ENCODE measurements at places on chromosomes 3 and 15.

- DNase-seq = no peak
Observed at GRCh38 chr3:49025793-49026520, 3.2 kb downstream of the IMPDH2 start.

GRCh38 chr15:50562735-50563640 lies 16.5 kb upstream of the USP50 start:
- DNase-seq = no peak

DNA sequence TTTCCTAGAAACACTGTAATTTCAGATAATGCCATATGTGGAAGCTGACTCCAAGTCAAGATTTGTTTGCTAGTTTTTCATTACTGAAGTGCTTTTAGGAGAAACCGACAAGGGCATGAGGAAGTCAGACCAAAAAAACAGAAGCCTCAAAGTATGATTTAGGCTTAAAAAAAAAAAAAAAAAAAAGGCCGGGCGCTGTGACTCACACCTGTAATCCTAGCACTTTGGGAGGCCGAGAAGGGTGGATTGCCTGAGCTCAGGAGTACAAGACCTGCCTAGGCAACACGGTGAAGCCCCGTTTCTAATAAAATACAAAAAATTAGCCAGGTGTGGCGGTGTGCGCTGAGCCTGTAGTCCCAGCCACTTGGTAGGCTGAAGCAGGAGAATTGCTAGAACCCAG lies 11.6 kb downstream of the RPL15 start:
- DNase-seq = peak; percentile 32

GRCh38 chr3:11438646-11439045 lies 166.4 kb downstream of the ATG7 start:
- DNase-seq = no peak

DNA sequence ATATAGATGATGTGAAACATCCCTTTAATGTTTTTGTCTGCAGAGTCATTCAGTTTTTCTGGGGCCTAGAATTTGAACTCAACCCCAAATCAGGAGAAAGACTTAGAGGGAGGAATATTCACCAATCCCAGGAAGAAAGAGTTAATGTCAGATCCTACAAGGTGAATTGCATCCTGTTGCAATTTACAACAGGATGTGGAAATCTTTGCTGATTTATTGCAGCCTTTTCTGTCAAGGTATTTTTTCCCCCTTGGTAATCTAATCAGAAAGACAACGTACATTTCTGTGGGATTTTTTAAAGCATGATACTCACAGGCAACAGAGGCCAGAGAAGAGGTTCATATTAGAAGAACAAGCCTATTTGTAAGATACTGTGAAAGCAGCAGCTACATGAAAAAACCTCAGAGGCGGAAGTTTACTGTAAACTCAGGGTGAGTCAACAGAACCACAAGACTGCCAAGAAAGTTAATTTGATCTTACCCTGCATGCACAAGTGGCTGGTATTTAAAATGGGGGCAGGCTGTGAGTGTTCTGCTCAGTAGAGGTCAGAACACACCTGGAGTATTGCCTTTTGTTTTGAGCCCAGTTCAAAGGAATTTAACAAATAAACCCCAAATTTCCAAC lies 531.9 kb downstream of the AGBL1 start:
- no peak for DNase-seq

DNA sequence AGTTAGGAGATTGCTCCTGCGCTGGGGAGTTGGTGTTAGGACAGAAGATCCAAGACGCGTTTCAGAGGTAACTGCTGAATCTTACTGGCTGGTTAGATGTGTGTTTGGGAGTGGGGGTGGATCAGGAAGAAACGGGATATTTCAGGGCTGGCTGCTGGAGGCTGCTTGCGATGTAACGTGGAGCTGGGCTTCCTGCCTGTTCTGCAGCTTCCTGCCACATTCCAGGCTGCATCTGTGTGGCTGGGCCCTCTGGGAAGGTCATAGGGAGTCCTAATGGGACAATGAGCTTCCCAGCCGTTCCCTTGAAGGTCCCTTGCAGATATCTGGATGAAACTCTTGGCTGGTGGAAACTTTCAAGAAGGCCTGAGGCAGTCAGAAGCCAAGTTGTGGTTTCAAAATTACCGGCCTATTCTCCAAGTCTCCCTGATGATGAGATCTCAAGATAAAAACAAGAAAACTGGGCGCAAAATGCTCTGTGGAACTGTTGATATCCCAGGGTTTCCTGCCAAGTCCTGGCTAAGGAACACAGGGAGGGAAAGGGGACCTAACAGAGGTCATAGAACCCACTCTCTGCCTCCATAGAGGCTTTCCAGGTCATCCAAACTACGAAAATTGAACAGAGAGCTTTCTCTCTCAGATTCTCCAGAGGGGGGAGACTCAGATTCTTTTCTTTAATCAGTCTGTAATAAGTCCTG lies 67.0 kb downstream of the NOX5 start:
- DNase-seq = no peak

- DNase-seq = no peak
Observed at GRCh38 chr15:89671687-89672086, 7.5 kb downstream of the PLIN1 start.

- no peak for DNase-seq
Observed at GRCh38 chr3:175308097-175308496, 449.0 kb downstream of the NAALADL2 start.

DNA sequence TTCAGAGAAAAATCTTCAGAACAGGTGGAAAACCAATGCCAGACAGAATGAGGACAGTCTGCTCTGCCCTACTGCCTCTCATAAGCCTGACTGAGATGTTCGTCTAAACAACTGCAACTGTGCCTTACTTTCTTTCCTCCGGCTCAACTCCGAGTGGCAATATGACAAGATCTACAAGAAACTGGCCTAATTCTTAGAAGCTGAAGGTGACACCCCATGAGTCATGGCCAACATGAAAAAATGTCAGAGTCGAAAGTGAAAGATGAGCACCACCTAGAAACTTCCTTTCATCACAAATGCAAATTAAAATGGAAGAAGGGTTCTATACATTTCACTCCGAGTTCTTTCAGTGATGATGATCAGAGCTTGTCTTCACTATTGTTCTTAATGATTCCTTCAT lies 12.9 kb downstream of the PCYT1A start:
- DNase-seq = no peak

DNA sequence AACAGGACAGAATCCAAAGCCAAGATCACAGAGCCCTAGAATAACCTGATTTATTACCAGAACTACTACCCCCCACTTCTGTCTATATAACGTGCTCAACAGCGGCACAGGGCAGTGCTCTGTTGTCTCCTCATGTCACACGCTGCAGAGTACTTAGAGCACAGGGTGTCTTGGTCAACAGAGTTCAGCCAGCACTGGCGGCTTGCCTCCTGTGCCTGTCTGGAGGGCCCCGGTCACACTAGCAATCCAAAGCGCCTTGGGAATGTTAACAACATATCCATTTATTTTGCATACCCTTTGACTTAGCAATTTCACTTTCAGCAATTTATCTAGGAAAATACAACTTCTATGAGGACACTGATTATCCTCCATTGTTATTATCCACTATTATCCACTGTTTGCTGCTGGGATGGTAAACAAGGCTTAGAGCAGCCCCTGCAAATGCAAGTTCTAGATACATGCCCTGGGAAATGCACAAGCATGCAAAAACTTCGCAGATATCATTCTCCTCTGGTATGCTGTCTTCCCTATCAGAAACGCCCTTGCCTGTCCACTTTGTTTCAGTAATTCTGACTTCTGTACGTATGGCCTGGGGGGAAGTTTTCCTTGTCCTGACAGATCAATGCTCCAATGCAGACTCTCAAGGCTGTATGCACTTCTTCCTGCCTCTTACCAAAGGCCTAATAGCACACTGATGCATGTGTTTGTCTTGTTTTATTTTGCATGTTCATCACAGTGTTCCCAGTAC lies 86.2 kb upstream of the OCA2 start:
- DNase-seq = no peak

GRCh38 chr15:72382146-72382545 lies 6.3 kb upstream of the HEXA start:
- DNase-seq = peak; percentile 4

DNA sequence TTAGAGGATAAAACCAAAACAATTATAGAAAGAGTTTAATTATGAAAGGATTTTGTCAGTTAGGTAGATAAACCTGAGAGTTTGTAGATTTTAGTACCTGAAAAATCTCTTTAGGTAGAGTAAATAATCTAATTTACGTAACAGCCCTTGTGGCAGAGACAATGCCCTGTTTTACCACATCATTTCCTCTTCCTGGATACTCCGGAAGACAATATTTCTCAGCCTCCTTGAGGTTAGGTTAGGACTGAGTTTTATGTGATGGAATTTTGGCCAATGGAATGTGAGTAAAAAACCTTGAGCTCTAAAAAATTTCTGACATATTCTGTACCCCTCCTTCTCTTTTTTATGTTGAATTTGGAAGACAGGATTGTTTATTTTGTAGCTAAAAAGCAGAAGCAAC lies 50.7 kb upstream of the TPRG1 start:
- DNase-seq = no peak

GRCh38 chr3:124886168-124887056 lies 753 bp downstream of the ITGB5 start:
- peak; percentile 71 for DNase-seq

GRCh38 chr3:169666376-169667165 lies 3.1 kb upstream of the MECOM start:
- peak; percentile 60 for DNase-seq

DNA sequence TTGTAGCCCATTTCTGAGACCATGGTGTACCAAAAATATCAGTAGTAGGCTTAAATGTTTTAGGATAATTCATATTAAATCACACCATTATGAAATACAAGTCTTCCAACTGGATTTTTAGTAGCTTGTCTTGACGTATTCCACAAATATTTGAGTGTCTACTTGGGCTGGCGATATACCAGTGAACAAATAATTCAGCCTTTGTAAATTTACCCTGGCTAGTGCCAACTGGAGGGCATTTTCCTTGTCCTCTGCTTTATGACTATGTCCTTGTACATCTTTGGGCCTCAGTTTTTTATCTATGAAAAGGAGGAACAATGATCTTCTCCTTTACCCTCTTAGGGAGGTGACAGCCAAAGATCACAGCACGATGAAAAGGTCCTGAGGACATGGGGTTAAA lies 114.8 kb downstream of the FRMD4B start:
- DNase-seq = no peak

- no peak for DNase-seq
Observed at GRCh38 chr3:12073106-12073505, 68.9 kb downstream of the SYN2 start.

DNA sequence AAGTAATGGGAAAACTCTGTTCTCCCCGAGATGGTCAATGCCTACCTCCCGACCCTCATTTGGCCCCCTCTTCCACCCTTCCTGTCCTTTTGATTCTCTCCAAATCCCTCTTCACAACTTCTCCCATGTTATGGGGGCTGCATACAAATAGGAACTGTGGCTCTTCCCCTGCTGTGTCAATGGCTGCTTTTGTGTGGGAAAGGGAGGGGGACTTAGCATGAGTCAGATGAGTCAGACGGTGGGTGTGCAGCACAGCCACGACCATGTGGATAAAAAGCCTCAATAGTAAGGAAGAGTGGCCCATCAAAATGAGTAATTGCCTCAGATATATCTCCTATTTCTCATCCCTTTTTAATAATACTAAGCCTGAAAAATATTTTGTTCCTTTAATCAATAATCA lies 31.9 kb downstream of the SPATA16 start:
- DNase-seq = no peak

DNA sequence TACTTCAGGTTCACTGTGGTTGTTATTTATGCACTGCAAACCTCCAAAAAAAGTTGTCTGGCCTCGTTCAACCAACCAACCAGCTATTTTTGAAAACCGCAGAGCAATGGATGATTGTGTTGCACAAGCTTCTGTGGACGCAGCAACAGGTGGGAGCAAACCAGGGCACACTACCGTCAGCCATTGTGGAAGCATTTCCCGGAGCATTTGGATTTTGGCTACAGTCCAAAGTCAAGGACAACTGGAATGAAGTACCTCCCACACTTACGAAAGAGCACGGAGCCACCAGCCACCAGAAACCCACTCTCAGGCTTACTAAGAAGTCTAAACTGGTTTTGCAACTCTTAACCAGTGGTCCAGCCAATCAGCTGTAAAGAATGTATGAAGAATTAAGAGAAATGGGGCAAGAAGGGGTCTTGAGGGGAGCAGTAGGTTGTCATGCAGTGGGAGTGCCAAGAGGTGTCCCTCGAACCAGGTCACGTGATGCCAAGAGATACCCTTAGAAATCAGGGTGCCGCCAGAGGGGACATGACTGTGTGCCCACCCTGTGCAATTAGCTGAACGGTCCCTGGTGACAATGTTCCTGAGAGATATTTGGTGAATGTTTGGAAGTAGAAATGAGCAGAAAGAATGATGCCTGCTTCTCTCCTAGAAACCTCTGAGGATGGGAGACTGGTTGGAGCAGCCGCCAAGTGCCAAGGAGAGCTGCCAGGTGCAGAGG lies 68.9 kb upstream of the PCSK6 start:
- no peak for DNase-seq

DNA sequence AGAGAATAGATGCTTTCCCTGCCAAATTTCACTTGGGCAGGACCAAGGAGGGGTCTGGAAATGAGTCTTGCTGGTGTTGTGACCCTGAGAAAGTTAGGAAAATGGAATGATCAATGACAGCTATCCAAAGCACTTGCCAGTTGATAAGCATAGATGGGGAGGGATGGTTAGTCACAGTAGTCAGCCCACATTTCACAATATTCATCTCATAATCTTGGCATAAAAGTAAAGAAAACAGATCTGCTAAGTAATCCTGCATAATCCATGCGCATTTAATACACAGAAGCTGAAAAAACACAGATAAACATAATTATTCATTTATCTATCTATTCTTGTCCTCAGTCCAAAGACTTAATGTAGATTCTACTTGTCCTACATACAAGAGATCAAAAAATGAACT lies 184.1 kb downstream of the ZIC4 start:
- DNase-seq = no peak

GRCh38 chr3:135181408-135181807 lies 386.3 kb downstream of the EPHB1 start:
- DNase-seq = no peak

DNA sequence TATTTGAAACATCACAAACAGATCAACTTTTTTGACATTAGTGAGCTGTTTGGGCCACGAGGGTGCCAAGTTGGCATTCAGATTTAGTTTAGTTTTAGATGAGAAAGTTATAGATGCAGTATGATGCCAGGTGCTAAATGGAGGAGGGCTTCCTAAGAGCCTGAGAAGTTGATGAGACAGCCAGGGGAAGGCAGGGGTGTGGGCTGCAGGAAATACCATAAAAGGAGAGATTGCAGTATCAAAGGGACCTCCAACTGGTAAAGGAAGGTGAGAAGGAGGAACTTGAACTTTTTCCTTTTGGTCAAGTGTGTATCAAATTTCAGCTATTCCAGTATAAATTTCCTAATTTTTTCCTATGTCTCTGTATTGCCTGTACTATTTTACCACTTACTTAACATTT lies 2.0 kb upstream of the TNIK start:
- DNase-seq = no peak

GRCh38 chr3:186988806-186989205 lies 58.5 kb downstream of the ST6GAL1 start:
- no peak for DNase-seq

- no peak for DNase-seq
Observed at GRCh38 chr3:151428386-151428785, 32.5 kb downstream of the IGSF10 start.

- DNase-seq = no peak
Observed at GRCh38 chr3:173945806-173946205, 548.3 kb downstream of the NLGN1 start.

- DNase-seq = no peak
Observed at GRCh38 chr3:60839246-60839645, 412.0 kb downstream of the FHIT start.

Data from Calu3 (cell line).